ENCODE measurements at places on chromosomes 4 and X.

DNA sequence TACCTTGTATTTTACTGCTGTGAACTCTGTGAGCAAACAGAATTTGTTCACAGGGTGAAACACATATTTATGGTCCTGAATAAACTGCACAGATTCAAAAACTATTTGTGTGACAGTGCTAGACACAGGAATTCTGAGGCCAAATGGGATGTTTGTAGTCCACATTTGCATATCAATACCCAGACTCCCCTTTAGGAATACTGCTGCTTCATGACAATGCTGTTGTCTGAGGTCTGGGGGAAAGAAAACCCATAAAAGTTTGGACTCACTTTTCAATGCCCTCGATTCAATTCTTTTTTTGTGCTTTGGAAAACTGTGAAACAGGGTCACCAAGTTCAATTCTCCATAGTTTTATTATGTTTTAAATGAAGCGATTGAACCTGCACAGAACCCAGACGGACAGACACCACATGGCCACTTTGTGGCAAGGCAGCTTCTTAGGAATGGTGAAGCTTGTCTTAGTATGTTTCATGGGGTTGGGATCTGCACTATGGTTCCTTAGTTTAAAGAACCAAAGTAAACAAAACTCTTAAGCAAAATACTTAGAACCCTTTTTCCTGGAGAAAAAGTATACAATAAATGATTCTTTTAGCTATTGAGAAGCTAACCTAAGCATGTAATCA is 92.3 kb upstream of the MAD2L1 start:
- DNase-seq: no peak

GRCh38 chr4:71204056-71204455 is 134.8 kb upstream of the SLC4A4 start:
- DNase-seq: no peak

DNA sequence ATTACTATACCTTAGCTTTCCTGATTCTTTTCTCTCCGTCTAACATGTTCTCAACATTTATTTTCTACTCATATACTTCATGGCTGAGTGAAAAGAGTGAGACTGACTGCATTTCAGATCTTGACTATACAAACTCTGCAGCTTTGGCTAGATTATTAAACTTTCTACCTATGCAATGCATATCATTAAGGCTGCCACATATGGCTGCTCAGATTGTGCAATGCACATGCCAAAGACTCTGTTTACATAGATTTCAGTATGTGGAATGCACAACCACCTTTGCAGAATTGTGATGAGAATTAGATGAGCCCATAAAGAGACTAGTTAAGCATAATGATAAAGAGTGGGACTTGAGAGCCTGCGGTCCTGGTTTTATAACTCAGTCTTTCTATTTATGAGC is 196.5 kb downstream of the BMPR1B start:
- DNase-seq: no peak

- no peak for DNase-seq
Observed at GRCh38 chr4:2596611-2597010, 60.2 kb downstream of the FAM193A start.

- DNase-seq: no peak
Observed at GRCh38 chr4:168674077-168674747, 177.4 kb downstream of the PALLD start.

DNA sequence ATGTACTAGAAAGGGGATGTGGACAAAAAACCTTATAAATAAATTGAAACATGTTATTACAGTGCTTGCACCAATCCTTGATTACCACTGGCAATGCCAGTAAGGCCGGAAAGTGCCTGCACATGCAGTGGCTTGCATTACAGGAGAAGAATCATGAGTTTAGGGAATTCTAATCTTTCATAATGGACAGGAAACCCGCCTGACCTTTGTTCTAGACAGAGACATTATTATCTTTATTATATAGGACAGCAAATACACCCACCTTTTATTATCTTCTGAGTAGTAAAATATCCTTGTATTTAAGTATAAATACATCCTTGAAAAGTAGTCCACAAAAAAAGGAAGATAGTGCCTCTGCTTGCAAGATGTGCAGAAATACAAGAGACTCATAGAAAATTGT is 379.9 kb upstream of the LCORL start:
- DNase-seq: no peak

DNA sequence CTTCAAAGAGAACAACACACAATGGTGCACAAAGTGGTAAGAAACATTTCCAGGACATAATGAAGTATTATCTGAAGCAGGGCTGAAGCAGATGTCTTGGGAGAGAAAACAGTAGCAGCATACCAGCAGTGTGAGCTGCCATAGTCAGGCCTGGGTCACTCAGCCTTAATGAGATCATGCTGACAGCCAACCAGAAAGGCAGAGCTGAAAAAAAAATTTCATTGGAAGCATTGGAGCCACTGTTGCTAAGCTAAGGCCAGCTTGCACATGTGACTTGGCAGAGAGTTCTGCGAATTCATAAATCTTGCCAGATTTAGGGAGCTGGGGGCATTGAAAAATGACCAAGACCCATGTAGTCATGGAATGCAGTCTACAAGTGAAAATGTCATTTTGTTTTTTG is 444.0 kb upstream of the PITX2 start:
- DNase-seq: no peak

- DNase-seq: no peak
Observed at GRCh38 chr4:176622251-176622948, 170.3 kb downstream of the VEGFC start.

GRCh38 chr4:41976775-41977516 is 4.6 kb upstream of the DCAF4L1 start:
- DNase-seq: no peak

GRCh38 chrX:45771114-45771513 is 570.4 kb upstream of the DIPK2B start:
- no peak for DNase-seq

GRCh38 chr4:71377561-71377960 is 38.7 kb downstream of the SLC4A4 start:
- no peak for DNase-seq

GRCh38 chr4:126202226-126202625 is 887.5 kb downstream of the FAT4 start:
- no peak for DNase-seq

DNA sequence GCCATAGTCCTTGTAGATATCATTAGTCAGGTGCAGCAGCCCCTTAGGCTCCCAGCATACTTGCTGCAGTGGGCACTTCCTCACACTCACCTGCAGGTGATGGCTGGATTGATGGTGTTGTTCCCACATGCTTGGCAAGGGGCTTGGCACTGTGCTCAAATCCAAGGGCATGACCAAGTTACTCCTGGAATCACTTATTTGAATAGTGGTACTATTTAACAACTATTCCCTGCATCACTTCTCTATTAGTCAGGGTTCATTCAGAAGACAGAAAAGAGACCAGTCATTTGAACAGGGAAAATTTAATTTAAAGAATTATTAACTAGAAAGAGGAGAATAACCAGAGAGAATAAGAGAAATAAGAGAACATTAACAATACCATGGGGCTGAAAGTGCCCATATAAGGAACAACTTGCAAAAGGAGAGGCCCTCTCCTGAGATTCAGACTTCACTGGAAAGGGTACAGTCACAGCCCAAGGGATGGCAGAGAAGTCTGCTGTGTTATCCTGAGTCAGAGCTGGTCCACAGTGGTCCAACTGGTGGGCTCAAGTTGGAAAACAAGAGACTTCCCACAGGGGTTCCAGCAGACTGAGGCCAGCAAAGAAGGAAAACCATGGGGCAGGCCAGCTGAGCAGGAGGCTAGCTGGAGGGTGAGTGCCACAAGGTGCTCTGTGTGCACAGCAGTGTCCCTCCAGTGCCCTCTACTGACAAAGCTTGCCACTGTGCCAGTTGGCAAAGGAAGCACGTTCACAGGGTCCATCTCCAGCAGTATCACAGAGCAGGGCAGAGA is 9.8 kb downstream of the SPP1 start:
- peak; percentile 37 for DNase-seq

- DNase-seq: no peak
Observed at GRCh38 chr4:172950990-172951389, 217.6 kb upstream of the GALNT7 start.

DNA sequence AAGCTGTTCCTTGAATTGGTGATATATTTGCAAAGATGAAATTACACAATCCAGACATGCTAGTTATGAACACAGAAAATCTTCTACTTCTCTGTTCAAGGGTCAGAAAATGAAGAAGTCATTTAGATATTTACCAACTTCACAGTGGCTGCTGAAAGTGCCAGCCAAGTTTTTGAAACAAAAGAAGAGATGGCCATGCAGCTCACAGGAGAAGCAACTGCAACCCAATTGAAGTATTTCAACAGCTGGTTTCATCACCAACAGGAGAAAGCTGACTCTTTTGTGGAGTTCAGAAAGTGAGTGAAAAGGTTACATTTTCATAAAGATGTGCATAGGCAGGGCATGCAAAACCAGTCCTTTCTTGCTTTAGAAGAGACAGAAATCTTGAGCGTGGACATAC is 70.1 kb upstream of the LSM6 start:
- DNase-seq: no peak

DNA sequence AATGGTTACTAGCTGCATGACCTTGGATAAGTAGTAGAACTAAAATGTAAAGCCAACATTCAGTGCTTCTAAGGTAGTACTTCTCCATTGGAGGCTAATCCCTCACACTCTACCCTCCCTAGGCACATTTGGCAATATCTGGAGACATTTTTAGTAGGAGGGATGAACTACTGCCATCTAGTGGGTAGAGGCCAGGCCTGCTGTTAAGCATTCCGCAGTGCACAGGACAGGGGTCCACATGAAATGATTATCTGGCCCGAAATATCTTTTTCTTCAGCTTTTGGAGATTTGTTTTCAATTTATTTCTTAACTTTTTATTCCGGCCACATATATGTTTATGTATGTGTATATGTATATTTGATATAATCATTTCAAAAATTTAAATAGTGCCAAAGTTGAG is 36.0 kb upstream of the SPANXC start:
- DNase-seq: no peak

DNA sequence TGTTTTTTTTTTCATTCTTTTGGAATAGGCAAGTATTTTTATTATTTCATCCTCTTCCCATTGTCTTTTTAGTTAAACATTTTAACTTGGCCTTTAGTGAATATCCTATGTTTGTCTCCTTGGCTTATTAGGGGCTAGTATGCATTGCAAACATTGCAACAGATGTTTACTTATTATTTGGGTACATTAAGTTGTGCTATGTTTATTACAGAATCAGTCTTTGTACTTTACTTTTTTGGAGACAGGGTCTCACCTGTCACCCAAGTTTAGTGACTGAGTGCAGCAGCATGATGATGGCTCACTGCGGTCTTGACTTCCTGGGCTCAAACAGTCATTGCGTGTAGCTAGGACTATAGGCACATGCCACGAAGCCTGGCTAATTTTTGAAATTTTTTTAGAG is 51.1 kb upstream of the NUDT6 start:
- DNase-seq: no peak

- DNase-seq: no peak
Observed at GRCh38 chrX:13852001-13852695, 35.3 kb upstream of the GPM6B start.

DNA sequence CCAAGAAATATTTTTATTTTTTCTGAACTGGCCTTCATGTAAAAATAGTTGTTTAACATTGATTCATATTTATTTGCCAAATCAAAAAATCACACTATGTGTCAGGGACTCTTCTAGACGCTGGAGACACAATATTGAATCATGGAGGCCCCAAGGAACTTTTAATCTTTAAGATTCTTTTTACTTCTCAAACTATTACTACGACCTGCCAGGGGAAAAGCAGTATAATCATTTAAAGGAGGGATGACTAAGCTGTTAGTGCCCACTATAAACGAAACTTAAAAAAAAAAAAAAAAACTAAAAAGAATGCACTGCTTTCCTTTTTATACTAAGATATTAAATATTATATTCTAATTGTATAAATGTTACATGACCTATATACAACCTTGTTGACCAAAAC is 84.7 kb downstream of the PPA2 start:
- no peak for DNase-seq
